ENCODE measurements at places on chromosomes 5 and 9.

DNA sequence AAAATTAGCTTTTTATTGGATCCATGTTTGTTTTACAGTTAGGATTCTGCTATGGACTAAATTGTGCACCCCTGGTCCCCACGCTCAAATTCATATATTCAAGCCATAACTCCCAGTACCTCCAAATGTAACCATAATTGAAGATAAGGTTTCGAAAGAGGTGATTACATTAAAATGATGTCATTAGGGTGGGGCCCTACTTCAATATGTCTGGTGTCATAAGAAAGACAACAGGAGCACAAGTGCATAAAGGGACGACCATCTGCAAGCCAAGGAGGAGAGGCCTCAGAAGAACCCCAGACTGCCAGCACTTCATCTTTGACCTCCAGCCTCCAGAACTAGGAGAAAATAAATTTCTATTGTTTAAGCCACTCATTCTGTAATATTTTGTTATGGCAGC is 7.4 kb upstream of the HNRNPA0 start:
- no peak for DNase-seq

GRCh38 chr9:131961496-131961880 is 118.2 kb downstream of the MED27 start:
- peak; percentile 25 for DNase-seq

- DNase-seq, result no peak
These were observed 49.2 kb upstream of the CTNNAL1 start for GRCh38 chr9:109062543-109062942.

GRCh38 chr5:82365026-82365425 is 86.9 kb upstream of the RPS23 start:
- DNase-seq, result no peak

DNA sequence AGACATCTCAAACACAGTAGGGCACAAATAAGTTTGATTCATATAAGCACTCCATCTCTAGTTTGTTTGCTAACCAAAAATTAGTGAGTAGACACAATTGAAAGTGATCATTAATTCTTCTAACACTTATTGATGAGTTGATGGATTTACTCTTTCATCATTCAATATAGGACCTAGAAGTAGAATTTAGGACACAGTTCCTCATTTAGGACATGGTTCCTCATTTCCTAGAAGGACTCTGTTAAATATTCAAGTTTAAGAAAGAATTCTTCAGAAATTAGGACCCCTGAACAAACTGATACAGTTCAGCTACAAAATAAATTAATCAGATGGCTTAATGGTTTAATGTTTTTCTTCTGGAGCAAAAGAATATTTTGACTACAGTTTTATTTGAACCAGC is 143.5 kb upstream of the PRR16 start:
- no peak for DNase-seq

GRCh38 chr9:20236676-20237075 is 385.6 kb downstream of the MLLT3 start:
- DNase-seq, result no peak

GRCh38 chr5:179907556-179908324 is at the start of gene TBC1D9B:
TBC1D9B (minus strand) TSS chr5:179907897; CDS start chr5:179907821, 76 bp downstream.
- peak; percentile 64 for DNase-seq

- no peak for DNase-seq
These were observed 23.9 kb downstream of the TLE1 start for GRCh38 chr9:81665322-81665871.

DNA sequence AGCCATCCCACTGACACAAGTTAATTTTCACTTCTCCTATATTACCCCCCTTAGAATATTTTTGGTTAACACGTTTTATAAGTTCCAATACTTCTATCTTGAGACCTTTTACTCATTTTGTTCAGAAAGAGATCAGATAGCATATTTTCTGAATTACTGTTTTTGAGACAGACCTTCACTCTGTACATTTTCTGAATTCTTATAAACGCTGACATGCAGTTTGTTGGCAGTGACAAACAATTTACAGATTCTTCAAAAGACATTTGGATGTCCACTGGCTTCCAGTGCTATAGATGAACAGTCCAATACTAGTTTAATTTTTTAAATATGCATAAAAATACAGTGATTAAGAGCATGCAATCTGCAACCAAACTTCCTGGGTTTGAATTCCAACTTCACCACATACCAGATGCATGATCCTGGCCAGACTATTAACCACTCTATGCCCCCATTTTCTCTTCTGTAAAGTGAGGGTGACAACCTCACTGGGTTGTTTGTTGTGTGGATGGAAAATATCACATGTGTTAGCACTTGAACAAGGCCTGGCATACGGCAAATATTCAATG is 142.1 kb downstream of the AGTPBP1 start:
- no peak for DNase-seq

All from hypothalamus (tissue), 51 donors.